ENCODE measurements at places on chromosomes 5 and 9.

DNA sequence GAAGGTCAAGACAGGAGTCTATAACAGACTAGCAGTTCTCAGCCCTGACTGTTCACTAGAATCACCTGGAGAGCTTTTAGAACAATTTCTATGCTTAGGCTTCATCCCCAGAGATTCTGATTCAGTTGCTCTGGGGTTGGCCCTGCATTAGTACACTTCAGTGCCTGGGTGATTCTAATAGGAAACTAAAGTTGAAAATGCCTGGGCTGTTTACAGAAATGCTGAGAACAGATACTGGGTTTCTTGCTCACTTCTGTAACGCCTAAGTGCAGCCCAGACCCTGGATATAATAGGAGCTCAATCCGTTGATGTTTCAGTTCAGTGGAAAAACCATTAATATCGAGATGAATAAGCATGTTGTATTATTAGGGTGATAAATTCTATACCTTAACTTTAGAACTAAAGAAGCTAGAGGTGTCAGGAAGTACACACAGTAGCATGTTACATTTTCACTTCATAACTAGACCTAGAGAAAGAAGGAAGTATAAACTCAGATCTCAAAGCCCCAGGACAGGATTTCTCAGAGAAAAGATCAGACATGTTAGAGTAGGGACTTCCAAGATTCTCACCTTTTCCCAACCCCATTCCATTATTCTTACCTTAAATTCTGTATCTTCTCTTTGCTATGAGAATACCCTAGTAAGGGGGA lies 20.4 kb downstream of the HAVCR2 start:
- no peak for DNase-seq

- no peak for DNase-seq
These were observed 70.7 kb upstream of the TAF1L start for GRCh38 chr9:32706004-32706724.

GRCh38 chr9:88831713-88832407 lies 159.4 kb upstream of the S1PR3 start:
- DNase-seq: no peak

DNA sequence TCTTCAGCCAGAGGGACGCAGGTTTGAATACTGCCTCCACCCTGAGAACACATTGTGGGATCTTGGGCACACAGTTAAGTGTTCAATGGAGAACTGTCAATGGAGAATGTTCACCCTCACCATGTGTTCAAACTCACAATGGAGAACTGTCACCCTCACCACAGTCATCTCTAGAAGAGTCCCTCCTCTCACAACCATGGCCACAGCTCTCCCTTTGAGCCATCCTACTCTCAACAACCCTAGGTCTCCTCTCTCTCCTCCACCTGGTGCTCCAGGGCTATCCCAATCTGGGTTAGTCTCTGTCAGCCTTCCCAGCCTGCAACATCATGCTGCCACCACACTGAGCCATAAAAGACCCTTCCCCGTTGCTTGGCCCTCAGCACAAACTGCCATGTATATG lies 36.3 kb upstream of the HAND1 start:
- DNase-seq: no peak

GRCh38 chr5:90852531-90852930 lies 293.9 kb downstream of the ADGRV1 start:
- DNase-seq: no peak

DNA sequence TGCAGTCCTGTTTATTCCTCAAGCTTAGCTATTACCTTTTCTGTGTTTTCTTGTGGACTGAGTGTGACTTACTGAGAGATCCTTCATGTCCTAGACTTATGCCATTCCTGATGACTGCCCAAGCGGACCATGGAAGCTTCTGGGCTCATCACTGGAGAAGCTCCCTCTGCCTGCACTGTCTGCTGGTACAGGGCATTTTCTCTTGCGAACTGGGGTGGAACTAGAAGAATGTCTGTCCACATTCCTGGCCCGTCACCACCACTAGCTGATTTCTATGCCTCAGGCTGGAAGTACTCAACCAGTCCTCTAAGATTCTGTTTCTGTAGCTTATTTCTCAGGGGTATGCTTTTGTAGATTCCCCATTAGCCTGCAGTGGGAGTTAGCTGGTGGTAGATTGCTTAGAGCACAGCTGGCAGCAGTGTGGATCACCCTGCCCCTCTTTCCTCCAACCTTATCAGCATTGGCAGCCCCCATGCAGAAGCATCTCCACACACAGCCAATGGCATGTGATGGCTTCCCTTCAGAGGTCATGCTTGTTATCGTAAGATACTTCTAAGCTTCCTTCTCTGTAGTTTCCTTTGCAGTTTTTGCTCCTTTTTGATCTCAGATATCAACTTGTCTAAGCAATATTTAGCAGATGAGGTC lies 12.4 kb downstream of the SLC36A1 start:
- DNase-seq: no peak

GRCh38 chr5:179900711-179901110 lies 7.0 kb downstream of the TBC1D9B start:
- no peak for DNase-seq

DNA sequence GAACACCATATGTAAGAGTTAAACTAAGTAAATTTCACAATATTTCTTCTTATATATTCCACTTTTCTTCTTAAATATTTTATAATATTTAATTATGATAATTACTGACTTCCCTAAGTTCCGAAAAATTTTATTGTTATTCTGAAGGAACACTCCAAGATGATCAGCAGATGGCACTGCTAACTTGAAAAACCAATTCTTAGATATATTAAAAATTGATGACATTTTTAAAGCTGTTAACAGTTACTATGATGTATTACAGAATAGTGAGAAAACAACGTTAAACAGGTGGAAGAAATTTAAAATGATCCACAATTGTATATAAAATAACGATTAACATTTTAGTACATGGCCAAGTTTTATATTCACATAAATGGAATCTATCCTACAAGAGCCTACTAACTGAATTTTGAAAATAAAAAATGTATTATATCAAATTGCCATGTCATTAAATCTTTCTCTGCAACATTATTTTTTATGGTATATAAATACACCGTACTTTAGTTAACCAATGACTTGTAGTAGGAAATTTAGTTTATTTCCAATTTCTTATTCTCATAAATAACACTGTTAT lies 30.1 kb upstream of the MUSK start:
- DNase-seq: no peak

- DNase-seq: no peak
These were observed 104.6 kb downstream of the INSYN2B start for GRCh38 chr5:169875731-169876130.

- DNase-seq: no peak
These were observed 6.9 kb downstream of the GSN start for GRCh38 chr9:121274851-121275250.

DNA sequence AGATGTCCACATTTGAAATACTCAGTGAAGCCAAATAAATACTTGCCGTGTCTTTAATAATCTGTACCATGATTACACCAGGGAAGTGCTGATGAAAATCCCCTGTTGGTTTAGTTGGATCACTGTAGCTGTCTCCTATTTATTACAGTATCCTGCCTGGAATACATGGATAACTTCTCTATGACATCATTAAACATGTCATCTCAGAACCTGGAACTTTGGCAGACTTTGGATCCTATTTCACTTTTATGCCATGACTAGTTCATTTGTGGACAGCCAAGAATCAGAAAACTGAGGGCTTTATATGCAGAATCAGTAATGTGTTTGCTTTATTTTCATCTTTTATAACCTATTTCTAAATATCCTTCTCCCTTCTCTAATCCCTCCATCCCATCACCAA lies at the start of gene TXNDC8:
Gene TXNDC8 (minus strand): TSS at position 137 of the 400 bp plus-strand sequence.
- DNase-seq: no peak

GRCh38 chr9:104118916-104119315 lies 24.8 kb downstream of the SMC2 start:
- DNase-seq: no peak

- no peak for DNase-seq
These were observed 5.3 kb downstream of the ERAP2 start for GRCh38 chr5:96881511-96882115.

- no peak for DNase-seq
These were observed 296.7 kb upstream of the PANK3 start for GRCh38 chr5:168875832-168876231.

DNA sequence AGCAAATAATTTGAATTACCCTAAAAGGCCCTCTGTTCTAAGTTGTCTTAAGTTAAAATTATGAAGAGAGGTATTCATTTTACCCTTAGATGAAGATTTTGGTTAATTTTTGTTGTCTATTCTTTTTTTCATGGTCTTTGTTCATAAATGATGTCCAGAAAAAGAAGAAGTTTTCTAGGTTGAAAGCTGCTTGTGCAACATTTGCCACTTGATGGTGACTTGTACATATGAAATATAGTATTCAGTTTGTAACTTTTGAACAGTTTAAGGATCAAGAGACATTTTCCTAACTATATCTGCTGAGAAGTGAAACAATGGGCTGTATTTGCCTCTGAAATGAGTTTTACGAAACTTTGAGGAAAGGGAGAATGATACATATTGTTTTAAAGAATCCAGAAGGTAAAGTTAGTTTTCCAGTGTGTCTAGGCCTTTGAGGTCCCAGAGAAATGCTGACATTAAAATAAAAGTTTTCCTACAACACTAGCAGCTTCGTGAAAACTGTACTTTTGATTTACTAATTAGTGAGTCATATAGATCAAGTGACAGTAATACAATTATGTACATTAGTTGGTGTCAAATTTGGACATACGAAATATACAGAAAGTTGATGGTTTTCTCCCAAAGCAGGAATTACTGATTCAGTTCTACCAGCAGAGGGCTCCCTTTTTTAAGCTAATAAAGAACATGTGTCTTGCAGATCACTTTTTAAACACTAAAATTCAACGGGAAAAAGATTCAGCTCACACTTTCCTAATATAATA lies 70.5 kb downstream of the PIK3R1 start:
- no peak for DNase-seq

GRCh38 chr5:672329-673160 lies 20.6 kb downstream of the TPPP start:
- DNase-seq: no peak
